Fibroblast of gingiva (primary cell): ENCODE measurements at places on chromosomes 1 and 21.
A peak's percentile ranks its signal among the peaks of the same experiment; 100 is the strongest.

DNA sequence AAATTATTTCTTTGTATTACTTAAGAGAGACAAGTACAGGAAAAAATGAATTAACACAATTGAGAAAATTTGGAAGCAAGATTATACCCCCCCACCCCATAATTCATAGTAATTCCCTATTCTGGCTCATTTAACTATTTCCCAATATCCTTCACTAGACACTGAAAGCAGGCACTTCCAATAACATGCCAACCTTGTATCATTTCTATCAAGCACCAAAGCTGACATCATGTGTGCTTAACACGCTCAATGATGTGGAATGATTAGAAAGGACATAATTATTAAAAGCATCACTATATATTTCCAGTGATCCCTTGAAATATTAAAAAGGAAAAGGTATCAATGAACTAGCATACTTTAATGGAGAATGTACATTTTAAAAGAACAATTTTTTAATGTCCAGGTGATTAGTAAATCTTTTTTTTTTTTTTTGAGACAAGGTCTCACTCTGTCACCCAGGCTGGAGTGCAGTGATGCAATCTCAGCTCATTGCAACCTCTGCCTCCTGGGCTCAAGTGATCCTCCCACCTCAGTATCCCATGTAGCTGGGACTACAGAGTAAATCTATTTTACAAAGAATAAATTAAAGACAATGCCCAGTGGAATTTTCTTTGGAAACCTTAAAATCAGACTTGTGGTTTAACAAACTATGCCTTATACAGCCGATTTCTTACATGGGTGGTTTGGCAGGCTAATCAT lies 443.9 kb downstream of the DSCAM start:
- no peak for DNase-seq

- no peak for DNase-seq
Measured at GRCh38 chr1:205111354-205111753, 10.4 kb downstream of the RBBP5 start.

- DNase-seq, result peak; percentile 43
Measured at GRCh38 chr1:171061425-171062143, 29.1 kb upstream of the FMO3 start.

- DNase-seq, result no peak
Measured at GRCh38 chr1:246319083-246319714, 187.9 kb downstream of the SMYD3 start.

GRCh38 chr1:169321539-169321938 lies 46.1 kb downstream of the NME7 start:
- DNase-seq, result peak; percentile 40

GRCh38 chr1:25908161-25908560 lies 1.9 kb upstream of the STMN1 start:
- DNase-seq, result no peak

GRCh38 chr1:234782791-234783190 lies 172.8 kb upstream of the IRF2BP2 start:
- peak; percentile 24 for DNase-seq

DNA sequence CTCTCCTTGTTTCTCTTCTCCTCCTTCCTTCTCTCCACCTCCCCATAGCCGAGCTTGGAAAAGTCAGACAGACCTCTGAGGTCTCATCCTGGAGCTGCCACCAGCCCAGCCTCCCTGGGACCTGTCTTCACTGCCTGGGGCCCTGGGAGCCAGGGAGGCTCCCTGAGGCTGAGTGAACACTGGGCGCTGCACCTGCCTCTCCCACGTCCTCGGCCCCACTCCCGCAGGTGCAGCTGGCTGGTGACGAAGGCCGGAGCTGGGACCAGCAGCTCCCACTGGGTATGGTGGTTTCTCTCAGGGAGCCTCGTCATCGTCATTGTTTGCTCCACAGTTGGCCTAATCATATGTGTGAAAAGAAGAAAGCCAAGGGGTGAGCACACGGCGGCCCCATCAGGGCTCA lies 5.3 kb downstream of the TNFRSF14 start:
- no peak for DNase-seq

GRCh38 chr1:161766102-161766981 lies at the start of gene ATF6:
ATF6 (plus strand) TSS chr1:161766320; CDS start chr1:161766361, 41 bp downstream.
- peak; percentile 93 for DNase-seq

- no peak for DNase-seq
Measured at GRCh38 chr1:118660769-118661168, 327.4 kb downstream of the TBX15 start.

- no peak for DNase-seq
Measured at GRCh38 chr1:1597275-1597930, 2.5 kb downstream of the FNDC10 start.

DNA sequence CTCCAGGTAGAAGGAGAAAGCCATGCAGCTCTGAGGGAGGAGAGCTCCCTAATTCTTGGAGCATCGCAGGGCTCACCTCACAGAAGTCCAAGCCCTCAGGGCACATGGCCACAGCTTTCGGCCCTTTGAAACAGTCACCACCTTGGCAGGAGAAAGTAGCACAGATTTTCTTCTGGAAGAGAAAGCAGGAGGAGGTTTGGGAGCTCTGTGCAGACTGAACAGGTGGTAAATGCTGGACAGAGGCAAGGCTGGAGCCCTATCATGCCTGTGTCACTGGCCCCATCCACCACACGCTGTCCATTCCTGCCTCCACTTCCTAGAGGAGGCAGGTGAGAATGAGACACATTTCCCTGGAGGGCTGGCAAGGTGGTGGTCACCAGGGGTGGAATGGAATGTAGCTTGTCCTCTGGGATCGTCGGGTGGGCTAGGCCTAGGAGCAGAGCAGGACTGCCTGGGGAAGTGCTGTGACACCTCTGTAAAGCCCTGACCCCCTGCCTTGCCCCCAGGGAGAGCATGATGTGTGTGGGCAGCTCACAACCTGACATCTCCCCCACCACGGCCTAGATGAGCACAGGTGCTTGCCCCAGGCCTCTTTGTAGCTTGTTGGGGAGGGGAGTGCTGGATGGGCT lies 2.8 kb upstream of the INPP5B start:
- DNase-seq, result no peak

DNA sequence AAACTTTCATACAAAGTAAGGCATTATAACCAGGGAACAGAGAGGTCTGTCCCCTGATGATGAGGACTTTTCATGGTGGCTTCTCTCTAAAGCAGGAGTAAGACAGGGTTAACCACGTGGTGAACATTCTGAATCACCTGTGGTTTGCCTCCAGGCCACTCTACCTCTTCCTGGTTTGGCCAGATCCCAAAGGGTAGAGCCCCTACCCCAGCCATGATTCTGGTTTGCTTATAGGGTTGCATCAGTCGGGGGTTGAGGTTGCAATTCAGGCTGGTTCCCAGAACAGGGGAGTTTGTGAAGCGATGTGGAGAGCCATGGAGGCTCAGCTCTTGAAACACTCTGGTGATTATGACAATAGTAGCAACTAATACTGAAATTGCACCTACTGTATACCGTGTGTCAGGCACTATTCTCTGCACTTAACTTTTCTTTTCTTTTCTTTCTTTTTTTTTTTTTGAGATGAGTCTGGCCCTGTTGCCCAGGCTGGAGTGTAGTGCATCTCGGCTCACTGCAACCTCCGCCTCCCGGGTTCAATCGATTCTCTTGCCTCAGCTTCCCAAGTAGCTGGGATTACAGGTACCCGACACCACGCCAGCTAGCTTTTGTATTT lies 8.3 kb downstream of the CNR2 start:
- DNase-seq, result no peak

- DNase-seq, result no peak
Measured at GRCh38 chr1:59549066-59549837, 252.4 kb downstream of the FGGY start.

- DNase-seq, result peak; percentile 39
Measured at GRCh38 chr1:22412932-22413727, 38.5 kb upstream of the ZBTB40 start.

DNA sequence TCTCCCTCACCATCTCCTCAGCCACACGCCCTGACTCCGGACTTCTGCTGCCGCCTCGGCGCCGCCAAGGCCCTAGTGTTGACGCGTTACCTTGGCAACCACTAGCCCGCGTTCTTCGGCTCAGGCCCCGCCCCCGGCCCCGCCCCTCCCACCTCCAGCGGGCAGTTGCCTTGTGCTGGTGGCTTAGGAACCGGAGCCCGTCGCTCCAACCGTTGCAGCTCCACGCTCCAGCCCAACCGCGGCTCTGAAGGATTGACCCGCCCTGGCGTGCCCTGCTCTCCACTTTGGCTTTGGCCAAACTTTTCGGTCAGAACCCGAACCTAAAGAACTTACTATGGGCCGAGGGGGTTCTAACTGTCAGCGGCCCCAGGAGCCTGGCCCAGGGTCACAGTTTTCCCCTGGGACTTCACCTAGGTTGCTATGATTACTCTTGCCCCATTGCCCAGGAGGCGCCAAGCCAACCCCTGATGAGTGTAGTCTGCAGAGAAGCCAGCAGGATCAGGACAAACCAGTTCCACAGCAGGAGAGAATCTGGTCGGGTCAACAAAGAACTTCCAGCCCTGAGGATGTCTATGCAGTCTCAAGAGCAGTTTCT lies at the start of gene CFAP45:
Gene CFAP45, minus strand, starts transcription at position 80 of the 595 bp plus-strand sequence. Its CDS starts 67 bp downstream, at position 13.
- DNase-seq, result peak; percentile 67

GRCh38 chr21:26686278-26686677 lies 113.2 kb upstream of the CYYR1 start:
- no peak for DNase-seq

- DNase-seq, result no peak
Measured at GRCh38 chr1:42815941-42816584, 859 bp upstream of the ERMAP start.

- no peak for DNase-seq
Measured at GRCh38 chr1:215583185-215583749, 16.2 kb downstream of the KCTD3 start.

GRCh38 chr1:85347908-85348307 lies 71.5 kb upstream of the BCL10 start:
- no peak for DNase-seq

DNA sequence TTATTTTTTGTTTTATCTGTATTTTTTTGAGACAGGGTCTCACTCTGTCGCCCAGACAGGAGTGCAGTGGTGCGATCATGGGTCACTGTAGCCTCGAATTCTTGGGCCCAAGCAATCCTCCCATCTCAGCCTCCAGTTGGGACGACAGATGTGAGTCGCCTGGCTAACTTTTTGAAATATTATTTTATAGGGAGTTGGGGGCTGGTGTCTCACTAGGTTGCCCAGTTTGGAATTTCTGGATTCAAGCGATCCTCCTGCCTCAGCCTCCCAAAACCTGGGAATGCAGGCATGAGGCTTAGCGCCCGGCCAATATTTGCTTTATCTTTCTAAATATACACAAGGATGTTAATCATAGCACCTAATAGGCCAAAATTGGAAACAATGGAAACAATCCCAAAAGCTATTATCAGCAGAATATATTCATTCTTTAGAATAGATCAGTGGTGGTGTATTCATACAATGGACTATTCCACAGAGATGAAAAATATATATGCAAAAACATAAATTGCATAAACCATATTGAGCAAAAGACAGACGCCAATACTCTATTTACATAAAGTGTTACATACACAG lies 55.9 kb downstream of the DAP3 start:
- no peak for DNase-seq

DNA sequence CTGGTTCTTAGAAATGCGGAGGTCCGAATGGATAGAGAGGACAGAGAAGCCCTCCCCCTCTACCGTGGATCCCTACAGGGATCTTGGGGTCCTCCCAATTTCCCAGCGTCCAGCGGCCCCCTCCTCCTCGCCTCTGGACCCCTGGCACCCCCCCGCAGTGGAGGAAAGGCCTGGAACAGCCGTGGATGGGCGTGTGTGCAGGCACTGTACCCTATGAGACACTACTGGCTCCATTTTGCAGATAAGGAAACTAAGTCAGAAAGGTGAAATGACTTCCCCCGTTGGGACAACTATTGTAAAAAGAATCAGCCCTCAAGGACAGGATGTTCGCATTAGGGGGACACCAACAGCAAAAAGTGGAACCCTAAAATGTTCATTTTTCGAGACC lies 931 bp upstream of the CLSTN1 start:
- no peak for DNase-seq

DNA sequence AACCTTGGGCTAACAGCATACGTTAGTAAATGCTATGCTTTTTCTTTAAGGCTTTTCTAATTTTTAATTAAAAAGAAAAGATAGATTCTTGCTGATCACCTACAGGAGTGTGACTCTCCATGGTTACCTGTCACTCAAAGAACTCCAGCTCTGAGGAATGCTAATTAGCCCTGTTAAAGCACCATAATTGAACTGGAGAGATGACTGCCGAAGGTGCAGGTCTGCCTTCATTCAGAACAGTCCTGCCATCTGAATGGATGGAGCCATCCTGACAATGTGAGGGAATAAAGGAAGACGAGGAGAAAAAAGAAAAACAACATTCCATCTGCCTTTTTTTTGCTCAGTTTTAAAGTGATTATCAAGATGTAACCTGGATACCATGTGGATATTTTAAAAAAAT lies 94.6 kb downstream of the ATP6V1G3 start:
- no peak for DNase-seq

DNA sequence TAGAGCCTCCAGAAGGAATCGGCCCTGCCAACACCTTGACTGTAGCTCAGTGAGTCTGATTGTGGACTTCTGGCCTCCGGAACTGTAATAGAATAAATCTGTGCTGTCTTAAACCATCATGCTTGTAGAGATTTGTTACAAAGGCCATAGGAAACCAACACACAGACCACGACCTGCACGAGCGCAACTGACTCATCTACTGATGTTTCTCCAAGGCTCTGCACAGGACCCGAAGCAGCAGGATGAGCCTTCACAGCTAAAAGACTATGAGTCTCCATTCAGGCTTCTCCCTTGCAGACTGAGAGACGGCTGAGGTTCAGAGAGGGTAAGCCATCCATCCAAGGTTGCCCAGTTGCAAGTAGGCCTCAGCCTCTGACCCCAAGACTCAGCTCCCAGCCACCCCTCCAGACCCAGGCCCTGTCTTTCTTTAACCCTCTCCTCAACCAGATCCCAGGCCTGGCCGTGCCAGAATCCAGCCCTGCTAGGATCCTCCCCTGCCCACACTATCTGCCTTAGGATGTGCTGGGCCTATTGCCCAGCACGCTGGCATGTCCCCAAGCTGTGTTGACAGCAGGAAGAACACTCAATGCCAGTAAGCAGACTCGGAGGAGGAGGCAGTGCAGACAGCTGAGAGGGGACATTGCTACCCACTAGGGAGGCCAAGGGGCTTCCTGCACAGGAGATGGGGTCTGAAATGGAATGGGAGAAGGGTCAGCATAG lies 109.0 kb downstream of the HMGB4 start:
- no peak for DNase-seq

DNA sequence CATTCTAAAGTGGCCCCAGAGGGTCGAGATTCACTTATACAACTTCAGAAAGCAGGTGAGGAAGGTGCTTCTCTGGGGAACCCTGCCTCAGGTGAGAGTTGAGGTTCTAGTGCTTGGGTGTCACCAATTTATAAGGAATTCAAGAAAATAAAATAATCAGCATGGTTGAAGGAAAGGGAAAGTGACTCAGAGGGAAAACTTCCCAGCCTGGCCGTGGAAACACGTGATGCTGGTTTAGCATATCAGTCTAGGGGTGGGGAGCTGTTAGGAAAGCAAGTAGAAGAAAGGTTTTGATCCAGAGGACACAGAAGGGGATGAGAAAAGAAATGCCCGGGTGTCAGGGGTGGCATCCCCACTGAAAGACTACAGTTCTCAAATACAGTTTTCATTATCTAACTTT lies 37.7 kb upstream of the TMEM125 start:
- peak; percentile 65 for DNase-seq

DNA sequence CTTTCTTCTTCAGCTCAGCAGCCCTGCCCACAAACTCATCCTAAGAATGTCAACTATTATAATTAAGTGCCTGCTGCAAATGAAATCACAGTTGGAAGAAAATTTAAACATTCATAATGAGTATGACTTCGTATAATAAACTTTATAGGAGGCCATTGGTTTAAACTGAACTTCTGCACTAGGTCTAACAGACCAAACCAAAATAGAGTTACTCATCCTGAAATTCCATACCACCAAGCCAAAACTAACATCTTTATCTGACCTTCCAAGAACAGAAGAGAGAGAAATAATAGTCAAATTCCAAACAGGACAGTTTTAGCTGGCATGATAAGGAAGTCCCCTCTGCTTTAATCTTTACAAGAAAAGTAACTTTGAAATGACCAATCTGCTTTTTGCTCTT lies 472.4 kb upstream of the PRMT6 start:
- DNase-seq, result no peak
